ENCODE measurements at places on chromosomes 2 and 18. TPM values are rescaled to one million over a fixed set of nuclear protein-coding genes. Genes with fewer than 3 reads are reported as not detected.

The PSMA8 gene
- not detected for total RNA-seq

The APCDD1 gene
- total RNA-seq = 80.8 TPM

DNA sequence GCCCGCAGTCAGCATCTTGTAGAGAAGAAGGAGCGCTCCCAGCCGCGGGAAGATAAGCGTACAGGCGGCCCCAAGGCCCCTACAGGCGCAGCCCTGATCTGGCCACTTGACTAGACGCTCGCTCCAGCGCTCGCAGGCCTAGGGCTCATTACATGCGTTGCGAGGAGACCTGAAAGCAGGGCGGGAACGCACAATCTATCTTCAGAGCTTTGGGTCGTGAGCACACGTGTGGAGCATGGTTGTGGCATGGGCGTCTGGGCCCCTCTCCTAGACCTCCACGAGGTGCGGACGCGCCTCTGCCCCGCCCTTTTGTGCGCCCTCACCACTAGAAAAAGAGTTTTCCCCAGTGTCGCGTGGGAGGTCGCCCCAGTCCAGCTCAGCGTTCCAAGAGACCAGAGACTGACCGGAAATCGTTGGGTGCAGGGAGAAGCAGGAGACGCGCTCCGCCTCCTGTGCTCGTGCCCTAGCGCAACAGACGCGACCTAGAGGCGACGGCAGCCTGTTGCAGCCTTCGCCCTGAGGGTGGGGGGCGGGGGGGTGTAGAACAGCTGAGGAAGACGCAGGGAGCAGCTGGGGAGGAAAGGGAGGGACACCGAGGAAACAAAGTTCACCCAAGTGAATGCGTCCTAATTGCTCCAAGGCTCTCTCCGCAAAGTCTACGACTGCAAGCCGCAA is 12.6 kb downstream of the NR4A2 start:
- peak; percentile 39 for DNase-seq

DNA sequence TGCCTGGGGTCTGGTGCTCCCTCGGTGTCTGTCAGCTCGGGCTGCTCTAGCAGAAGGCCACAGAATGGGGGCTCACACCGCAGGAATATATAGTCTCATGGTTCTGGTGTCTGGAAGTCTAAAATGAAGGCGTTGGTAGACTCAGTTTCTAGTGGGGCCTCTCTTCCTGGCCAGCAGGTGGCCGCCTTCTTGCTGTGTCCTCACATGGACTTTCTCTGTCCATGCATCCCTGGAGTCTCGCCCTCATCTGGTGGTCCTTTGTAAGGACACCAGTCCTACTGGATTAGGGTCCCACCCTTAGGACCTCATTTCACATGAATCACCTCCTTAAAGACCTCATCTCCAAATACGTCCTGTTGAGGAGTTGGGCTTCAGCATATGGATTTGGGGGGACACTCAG is 65.7 kb downstream of the RRM2 start:
- peak; percentile 52 for DNase-seq

The MTCL1 gene
- total RNA-seq = 16.5 TPM

The CD28 gene
- not detected for total RNA-seq

The SNTG2 gene
- not detected for total RNA-seq

- DNase-seq = no peak
Observed at GRCh38 chr2:121694398-121695170, 42.1 kb downstream of the NIFK start.

DNA sequence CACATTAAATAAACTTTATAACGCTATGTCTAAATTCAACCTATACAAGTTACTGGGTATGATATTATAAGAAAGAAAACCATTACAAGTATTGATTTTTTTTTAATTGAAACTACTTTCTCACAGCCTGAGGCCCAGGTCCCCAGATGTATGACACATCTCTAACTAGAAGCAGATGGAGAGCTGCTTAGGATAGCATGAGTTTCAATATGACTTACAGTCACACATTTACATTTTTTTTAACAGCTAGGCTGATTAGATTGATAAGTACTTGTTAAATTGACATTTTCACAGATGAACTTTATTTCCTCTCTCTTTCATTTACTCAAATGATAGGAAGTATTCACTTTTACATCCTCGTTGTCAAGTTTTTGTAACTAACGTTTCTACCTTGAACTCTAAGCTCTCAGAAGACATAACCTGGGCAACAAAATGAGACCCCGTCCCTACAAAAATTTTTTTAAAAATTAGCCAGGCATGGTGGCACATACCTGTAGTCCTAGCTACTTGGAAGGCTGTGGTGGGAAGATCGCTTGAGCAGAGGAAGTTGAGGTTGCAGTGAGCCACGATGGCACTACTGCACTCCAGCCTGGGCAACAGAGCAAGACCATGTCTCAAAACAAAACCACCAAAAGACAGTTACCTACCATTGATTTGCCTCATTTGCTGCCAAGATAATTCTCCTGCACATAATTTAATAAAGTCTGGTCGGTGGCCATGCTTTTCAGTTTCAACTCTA is 52.4 kb downstream of the STK39 start:
- no peak for DNase-seq

- DNase-seq = no peak
Observed at GRCh38 chr2:101231937-101232730, 20.6 kb upstream of the CNOT11 start.

The MAPRE2 gene
- 28.2 TPM for total RNA-seq

DNA sequence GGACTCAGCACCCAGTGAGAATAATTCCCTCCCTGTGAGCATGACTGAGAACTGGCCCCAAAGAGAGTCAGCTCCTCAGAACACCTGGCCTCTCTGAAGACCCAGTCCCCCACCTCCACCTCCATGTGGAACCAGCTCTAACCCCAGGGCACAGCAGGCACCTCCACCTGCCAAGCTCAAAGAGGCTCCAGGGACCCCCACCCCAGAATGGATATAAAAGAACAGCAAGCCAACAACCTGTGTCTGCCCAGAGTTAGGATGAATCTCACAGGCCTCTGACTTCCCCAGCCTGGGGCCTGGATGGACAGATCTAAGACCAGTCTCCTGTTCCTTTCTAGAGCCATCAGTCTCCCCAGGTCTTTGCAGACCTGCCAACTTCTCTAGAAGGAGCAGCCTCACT is 498.5 kb downstream of the EIPR1 start:
- no peak for DNase-seq

The INHA gene
- total RNA-seq = 3.3 TPM

DNA sequence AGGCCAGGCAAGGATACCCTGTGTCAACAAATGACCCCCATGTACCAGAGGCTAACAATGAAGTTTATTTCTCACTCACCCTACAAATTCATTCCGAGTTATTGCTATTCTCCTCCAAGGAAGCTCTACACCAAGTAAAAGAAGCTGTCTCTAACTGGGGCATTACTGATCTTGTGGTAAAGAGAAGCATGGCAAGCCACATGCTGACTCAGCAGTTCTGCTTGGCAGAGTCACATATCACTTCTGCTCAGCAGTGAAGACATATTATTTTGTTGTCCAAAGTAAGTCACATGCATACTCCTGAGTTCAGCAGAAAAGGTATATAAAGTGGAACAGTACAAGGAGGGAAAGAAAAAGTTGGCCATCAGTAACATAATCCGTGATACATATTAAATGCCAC is 315.8 kb downstream of the GULP1 start:
- DNase-seq = peak; percentile 9

The SERPINB2 gene
- total RNA-seq = 1.6 TPM

- no peak for DNase-seq
Observed at GRCh38 chr18:56036741-56037140, 448.7 kb upstream of the TCF4 start.

- no peak for DNase-seq
Observed at GRCh38 chr2:178219247-178219646, 24.9 kb downstream of the OSBPL6 start.

DNA sequence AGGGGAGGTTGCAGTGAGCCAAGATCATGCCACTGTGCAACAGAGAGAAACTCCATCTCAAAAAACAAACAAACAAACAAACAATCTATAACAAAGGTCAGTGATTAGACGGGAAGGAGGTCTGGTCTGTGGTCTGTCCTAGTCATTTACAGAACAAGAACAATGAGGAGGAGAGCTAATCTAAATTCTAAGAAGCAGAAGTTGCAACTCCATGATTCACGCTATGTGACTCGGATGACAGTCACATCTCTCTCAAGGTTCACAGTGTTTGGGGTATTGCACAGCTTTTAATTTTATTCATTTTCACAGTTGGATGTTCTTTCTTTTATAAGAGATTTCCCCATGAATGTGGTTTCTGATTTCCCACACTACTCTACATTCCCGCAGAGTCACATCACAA is 218.7 kb upstream of the PIEZO2 start:
- DNase-seq = no peak

GRCh38 chr2:40265602-40266001 is 186.3 kb downstream of the SLC8A1 start:
- no peak for DNase-seq

The LIMS3 gene
- 0.60 TPM for total RNA-seq

- DNase-seq = no peak
Observed at GRCh38 chr18:48575658-48576456, 37.0 kb downstream of the CTIF start.

DNA sequence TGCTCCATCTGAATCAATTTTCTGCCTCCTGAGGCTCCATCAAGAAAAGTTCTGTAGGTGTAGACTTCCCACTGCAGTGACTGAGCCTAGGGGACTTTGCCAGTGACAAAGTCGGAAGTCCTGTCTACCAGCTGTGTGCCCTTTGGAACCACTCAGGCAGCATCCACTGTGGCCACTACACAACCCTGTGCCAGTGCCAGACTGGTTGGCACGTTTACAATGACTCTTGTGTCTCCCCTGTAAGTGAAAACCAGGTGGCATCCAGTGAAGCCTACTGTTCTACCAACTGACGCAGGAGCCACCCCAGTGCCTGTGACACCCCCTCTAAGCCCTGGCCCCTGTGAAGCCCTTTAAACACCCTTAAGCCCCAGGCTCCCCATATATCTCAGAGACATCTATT is 132.1 kb upstream of the SERPINE2 start:
- DNase-seq = no peak

- no peak for DNase-seq
Observed at GRCh38 chr2:131142849-131143248, 37.7 kb downstream of the PLEKHB2 start.

DNA sequence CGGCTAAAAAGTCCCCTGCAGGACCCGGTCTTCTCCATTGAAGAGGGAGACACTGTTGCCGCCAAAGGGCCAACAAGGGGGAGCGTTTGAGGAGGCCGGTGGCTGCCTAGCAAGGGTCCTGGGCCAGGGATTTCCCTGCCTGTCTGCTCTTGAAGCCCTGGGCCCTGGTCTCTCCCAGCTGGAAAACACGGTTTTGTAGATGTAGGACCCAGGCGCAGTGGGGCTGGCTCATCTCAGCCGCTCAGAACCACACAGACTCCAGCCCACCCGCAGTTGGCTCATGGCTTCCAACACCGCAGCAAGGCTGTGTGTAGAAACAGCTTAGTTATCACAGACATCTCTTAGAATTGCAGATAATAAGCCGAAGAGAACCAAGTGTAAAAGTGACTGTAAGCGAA is 57.1 kb upstream of the TWIST2 start:
- DNase-seq = no peak

DNA sequence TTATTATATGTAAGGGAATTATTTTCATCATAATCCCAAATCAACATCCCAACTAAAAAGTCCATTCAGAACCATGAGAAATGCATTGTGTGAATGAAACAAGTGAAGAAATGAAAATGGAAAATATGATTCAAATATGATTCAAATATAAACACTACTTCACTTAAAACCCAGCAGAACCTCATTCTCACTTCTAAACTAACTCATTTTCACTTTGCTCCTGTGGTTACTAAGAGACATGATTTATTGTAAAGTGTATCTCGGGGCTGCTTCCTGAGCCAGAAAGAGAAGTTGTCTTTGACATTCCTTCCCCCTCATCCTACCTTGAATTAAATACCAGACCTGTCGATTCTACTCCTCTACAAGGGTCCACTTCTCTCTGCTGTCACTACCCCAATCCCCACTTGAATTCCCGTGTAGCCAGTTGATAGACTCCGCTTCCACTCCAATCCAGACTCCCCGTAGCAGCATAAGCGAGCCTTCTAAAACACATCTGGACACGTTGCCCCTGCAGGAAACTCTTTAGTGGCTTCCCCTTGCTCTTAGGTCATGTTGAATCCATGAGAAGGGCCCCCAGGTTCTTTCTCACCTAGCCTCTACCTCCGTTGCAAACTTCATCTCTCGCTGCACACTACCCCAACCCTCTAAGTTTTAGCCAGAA is 697.0 kb upstream of the ID2 start:
- no peak for DNase-seq

DNA sequence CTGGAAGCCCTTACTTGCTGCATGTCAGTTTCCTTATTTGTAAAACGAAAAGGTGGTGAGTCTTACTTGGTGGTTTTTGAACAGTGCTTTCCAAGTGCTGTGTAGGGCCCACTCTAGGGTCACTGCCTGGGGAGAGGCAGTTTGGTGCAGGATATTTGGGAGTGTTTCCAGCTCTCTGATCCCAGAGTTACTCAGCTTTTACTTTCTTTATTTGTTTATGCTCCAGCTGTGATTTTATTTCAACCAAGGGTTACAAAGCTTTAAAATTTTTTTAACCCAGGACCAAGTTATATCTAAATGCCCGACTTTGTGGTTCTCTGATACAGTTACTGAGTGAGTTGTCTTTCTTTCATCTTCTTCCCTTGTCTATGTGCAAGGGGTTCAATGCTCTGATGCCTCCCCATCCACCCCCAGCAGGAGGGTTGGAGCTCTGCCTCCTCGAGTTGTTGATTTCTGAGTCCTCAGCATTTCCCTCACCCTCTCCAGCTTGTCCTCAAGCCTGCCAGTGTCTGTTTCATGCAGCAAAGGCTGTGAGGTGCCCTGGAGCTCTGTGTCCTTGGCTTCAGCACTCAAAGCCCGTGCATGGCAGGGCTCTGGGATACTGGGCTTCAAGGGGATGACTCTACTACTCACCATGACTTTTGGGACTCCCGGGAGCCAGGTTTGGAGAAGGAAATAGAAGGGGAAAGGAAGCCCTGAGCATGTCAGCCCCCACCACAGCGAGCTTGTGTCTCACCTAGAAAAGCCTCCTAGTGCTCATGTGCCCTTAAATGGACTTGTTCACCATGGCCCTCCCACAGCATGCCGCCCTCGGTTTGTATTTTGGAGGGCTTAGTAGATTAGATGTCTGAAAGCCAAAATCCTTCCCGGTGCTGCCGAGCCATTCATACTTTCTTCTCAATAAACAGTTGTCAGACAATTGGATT is 236.8 kb downstream of the SETBP1 start:
- DNase-seq = no peak

DNA sequence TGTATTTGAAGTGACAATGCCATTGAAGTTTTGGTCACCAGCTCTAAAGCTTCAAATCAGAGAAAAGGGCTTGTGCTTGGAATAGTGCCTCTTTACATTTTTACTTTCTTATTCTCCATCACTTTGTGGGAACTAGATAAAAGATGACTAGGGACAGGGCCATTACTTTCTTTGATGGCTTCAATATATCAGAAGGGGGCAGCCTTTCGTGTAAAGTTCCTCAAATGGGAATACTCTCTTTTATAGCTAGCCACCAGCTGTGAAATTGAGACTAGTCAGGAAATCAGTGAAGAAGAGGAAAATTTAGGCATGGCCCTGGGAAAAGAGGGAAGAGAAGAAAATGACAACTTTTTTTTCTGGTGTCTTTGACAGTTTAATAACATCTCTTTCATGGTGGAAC is 242.5 kb downstream of the DCC start:
- DNase-seq = no peak

- DNase-seq = no peak
Observed at GRCh38 chr2:88234760-88235159, 64.6 kb downstream of the THNSL2 start.

- DNase-seq = peak; percentile 75
Observed at GRCh38 chr2:112582314-112582746, 2.1 kb upstream of the CHCHD5 start.

GRCh38 chr2:124112206-124112605 is 87.1 kb downstream of the CNTNAP5 start:
- no peak for DNase-seq

- no peak for DNase-seq
Observed at GRCh38 chr2:101057051-101057933, 55.2 kb downstream of the RPL31 start.

The GIGYF2 gene
- 69.4 TPM for total RNA-seq

All from hepatocyte (in vitro differentiated cells).